SJSA1 (cell line): ENCODE measurements at places on chromosomes 7 and 10. TPM values are rescaled to one million over a fixed set of nuclear protein-coding genes. Genes with fewer than 3 reads are reported as not detected.

DNA sequence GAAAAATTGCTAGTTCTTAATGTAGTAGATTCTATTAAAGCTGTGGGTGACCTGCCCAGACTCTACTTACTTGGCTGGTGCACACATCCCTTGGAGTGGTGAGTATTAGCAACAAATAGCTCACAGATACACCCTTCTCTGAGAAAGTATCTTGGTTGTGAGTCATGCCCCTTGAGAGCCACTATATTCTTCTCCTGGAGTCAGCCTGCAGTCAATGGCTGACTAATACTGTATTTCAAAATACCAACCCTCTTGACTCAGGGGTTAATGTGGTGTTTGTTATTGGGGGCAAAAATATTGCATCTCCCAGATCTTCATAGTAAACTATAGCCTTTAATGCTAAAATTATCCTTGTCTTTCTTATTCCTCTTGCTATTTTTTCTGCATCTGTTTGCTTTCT lies 354.9 kb downstream of the BMPER start:
- H3K4me1 ChIP-seq, result peaks cover 13% of the 10 kb centered on the region
- peak; percentile 55 for DNase-seq
- H3K27me3 ChIP-seq, result no peaks in the 10 kb centered on the region; the same call in 1 of the 2 replicates

GRCh38 chr7:5677538-5678294 lies 103.7 kb downstream of the RNF216 start:
- no peaks in the 10 kb centered on the region for H3K27me3 ChIP-seq
- H3K4me1 ChIP-seq, result peaks cover 47% of the 10 kb centered on the region
- peaks cover 45% of the 10 kb centered on the region for H3K36me3 ChIP-seq
- no peak for DNase-seq
- no peak overlapping the region for H3K27ac ChIP-seq
- no peak overlapping the region for H3K4me3 ChIP-seq

DNA sequence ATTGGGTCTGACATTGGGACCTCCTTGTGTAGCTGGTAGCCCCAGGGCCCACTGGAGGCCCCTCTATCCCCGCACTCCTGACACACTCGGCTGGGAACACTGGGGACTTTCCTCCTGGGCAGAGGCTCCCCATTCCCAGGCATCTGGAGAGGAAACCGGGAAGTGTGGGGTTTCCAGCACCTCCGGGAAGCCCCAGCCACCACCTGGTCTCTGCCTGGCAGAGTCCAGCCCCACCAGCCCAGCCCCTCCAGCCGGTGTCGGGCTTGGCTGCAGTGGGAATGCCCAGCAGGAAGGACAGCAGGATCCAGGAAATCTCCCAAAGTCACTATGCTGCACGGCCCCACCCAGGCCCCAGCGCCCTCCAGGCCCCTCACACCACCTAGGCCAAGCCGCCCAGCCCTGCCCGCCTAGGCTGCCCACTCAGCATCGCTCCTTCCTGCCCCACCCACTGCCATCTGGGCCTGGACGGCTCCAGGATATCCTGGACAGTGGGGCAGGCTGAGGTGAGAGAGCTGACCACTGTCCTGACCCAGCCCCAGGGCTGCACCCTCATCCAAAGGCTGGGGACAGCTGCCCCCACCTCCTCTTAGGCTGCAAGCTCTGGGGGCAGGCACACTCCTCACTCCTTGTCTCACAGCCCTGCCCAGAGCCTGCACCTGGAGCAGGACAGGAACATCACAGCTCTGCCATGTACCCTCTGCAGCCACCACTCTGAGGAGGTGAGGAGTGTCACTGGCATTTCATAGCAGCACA lies 11.8 kb downstream of the RASGEF1A start:
- no peak for DNase-seq
- H3K4me3 ChIP-seq, result no peak overlapping the region

GRCh38 chr10:58853668-58854067 lies 322.8 kb upstream of the PHYHIPL start:
- peaks cover 38% of the 10 kb centered on the region for H3K4me1 ChIP-seq
- no peak for DNase-seq
- H3K4me3 ChIP-seq, result no peak overlapping the region
- no peaks in the 10 kb centered on the region for H3K36me3 ChIP-seq
- H3K27ac ChIP-seq, result no peak overlapping the region

GRCh38 chr10:69576334-69577011 lies 3.3 kb upstream of the NEUROG3 start:
- DNase-seq, result no peak
- no peak overlapping the region for H3K4me3 ChIP-seq
- no peaks in the 10 kb centered on the region for H3K36me3 ChIP-seq
- peaks cover 90% of the 10 kb centered on the region for H3K27me3 ChIP-seq
- no peak overlapping the region for H3K27ac ChIP-seq
- no peaks in the 10 kb centered on the region for H3K4me1 ChIP-seq

- H3K4me3 ChIP-seq, result no peak overlapping the region
- no peaks in the 10 kb centered on the region for H3K36me3 ChIP-seq
Observed at GRCh38 chr7:48245751-48246472, 74.7 kb downstream of the ABCA13 start.

GRCh38 chr7:134368851-134369544 lies 52.3 kb upstream of the SLC35B4 start:
- DNase-seq, result no peak
- peaks cover 14% of the 10 kb centered on the region for H3K4me1 ChIP-seq
- H3K27me3 ChIP-seq, result no peaks in the 10 kb centered on the region
- no peaks in the 10 kb centered on the region for H3K36me3 ChIP-seq
- H3K27ac ChIP-seq, result no peak overlapping the region
- H3K4me3 ChIP-seq, result no peak overlapping the region

DNA sequence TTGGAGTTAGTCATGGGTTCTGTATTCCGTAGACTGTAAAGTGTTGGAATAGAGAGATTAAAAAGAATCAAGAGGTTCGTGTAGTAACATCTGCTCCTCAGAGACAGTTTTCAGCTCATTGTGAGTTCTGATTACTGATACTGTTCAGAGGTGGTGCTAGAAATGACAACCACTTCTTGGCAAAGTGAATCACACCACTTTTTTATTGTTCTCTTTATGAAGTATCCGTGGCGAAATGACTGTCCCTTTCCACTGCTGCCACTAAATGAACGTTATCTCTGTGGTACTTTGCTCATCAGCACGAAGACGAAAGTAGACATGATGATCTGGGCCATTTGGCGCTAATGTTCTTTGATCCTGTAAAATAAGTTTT lies 860 bp downstream of the RPP30 start:
- peaks cover 29% of the 10 kb centered on the region for H3K36me3 ChIP-seq
- H3K4me3 ChIP-seq, result peak overlapping the region; percentile 66
- H3K27ac ChIP-seq, result no peak overlapping the region
- peaks cover 13% of the 10 kb centered on the region for H3K4me1 ChIP-seq

PRTFDC1 gene
- 15.0 and 48.6 TPM in 2 replicates for total RNA-seq

IFIT2 gene
- 0.44 and 2.2 TPM in 2 replicates for total RNA-seq

CYREN gene
- 67.1 and 81.6 TPM in 2 replicates for total RNA-seq

ABCB4 gene
- total RNA-seq, result 15.0 and 16.1 TPM in 2 replicates
